NCI-H1694 treated with DMSO at 0.1 percent for 48 hours (cell line): ENCODE measurements at places on chromosomes 2 and 18.

DNA sequence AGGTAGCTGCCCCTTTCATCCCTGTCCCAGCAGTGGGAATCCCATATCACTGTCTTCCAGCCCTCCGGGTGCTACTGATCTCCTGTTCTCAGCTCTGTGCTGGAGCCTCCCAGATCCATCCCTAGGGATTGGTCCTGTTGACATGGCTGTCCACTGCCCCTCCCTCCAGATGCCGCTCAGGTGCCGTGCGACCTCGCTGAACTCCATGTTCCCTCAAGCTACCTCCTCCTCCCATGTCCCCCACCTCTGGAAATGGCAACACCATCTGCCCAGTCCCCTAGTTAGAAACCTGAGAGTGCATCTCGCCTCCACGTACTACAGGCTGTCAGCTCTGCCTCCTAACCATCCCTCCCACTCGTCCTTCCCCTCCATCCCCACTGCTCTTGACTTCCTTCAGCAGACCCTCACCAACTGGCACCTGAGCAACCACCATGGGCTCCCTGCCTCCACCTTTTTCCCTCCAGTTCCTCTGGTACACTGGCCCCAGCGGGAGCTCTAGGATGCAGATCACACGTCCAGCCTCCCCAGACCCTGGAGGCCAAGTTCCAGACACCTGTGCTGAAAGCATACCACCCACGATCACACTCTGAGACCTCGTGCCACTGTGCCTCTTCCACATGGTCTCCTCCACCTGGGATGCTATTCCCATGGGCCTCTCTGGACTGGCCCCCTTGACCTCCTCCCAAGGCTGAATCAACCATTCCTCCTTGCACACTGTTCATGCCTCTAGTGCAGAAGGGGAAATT is 106.8 kb downstream of the KLHL29 start:
- no peak for DNase-seq

- no peak for DNase-seq
Observed at GRCh38 chr2:179273461-179273962, 8.9 kb upstream of the SESTD1 start.

- DNase-seq: no peak
Observed at GRCh38 chr18:3498698-3499471, 48.9 kb downstream of the TGIF1 start.

DNA sequence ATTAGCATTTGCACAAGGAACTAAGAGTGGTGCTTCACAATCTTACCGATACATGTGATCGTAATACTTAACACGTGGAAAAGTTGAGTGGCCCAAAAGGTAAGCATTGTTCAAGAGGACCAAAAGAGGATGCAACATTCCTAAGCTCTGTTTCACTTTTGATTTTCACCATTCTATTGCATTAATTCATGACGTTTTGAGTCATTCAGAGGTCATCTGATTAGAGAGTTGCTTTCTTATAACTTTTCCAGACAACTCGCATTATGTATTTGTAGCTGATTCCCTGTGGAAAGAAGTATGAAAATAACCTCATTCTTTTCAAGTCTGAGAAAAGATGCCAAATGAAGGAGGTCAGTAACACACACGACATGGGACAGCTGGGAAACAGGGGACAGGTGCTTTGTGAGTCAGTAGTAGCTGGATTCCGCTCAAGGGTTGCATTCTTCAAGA is 344.4 kb downstream of the RND3 start:
- no peak for DNase-seq

GRCh38 chr18:49020129-49020528 is 69.4 kb upstream of the SMAD7 start:
- DNase-seq: no peak

DNA sequence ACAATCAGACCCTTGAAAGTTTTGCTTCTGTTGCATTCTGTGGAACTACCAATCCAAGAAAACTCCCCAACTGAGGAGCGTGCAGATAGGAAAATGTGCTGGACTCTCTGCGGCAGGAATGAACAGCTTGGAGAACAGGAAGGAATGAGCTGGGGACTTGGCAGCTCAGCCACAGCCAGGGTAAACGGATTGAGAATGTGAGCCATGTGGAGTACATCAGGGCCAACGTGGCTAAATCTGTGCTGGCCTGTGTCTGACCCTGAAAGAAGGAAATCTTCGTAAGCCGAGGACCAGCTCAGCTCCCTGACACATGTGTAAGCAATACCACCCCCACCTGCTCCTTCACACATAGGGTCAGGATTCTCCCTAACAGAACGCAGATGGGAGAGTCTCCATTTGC is 1023.7 kb downstream of the BCL11A start:
- DNase-seq: no peak

DNA sequence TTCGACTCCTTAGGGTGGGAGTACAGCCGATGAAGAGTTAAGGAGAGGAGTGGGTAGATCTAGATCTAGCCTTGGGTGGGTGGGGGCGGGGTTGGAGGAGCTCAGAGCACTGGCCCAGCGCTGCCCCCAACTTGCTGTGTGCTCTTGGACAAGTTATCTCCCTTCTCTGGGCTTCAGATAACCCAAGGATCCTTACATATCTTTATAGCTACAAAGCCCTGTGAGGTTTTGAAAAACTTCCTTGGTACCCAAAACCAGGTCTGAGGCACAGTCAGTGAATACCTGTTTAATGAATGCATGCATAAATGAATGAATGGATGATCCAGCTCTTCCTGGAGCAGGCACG is 1.3 kb upstream of the ODC1 start:
- no peak for DNase-seq

DNA sequence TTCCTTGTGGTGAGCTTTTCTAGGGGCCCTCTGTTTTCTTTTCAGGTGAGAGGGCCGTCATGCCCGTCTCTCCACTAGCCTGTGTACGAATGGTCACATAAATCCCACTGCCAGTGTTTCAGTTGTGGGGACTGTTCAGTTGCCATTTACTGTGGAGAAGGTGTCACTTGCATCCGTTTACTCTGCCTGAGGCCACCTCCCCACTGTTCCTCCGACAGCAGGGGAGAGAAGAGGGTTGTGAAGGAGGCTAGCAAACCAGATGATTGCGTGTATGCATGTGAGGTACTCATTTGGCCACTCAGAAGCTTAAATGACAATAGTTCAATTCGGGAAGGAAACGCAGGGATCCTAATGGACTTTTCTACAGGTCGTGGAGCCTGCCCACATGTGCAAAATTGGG is 3.3 kb downstream of the MTCL1 start:
- no peak for DNase-seq
